ENCODE measurements at places on chromosomes 5 and 9.

GRCh38 chr9:125591888-125592287 lies 115.1 kb downstream of the MAPKAP1 start:
- DNase-seq, result no peak

DNA sequence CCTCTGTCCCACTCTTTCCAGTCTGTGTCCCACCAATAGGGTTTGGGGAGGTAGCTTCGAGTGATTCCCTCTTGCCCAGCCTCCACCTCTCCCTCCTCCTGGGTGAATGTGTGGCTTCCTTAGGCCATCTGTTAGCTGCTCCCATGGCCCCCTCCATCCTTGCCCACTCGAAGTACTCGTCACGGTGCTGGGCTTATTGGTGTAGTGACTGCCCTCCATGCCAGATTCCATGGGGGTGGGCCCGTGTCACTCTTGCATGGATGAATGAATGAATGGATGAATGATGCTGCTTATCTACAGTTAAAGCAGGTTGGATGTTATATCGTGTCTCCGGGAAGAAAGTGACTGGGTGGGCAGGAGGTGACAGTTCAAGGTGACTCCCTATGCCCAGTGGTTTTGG lies 19.1 kb downstream of the HMCN2 start:
- DNase-seq, result no peak

DNA sequence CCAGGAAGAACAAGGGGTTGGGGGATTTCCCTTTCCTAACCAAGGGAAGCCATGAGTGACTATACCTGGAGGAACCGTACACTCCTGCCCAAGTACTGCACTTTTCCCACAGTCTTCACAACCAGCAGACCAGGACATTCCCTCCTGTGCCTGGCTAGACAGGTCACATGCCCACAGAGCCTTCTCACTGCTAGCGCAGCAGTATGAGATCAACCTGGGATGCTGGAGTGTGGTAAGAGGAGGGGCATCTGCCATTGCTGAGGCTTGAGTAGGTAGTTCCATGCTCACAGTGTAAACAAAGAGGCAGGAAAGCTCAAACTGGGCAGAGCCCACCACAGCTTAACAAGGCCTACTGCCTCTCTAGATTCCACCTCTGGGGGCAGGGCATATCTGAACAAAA lies 35.9 kb downstream of the SAXO1 start:
- DNase-seq, result no peak

GRCh38 chr5:19314840-19315239 lies 673.2 kb downstream of the CDH18 start:
- no peak for DNase-seq

DNA sequence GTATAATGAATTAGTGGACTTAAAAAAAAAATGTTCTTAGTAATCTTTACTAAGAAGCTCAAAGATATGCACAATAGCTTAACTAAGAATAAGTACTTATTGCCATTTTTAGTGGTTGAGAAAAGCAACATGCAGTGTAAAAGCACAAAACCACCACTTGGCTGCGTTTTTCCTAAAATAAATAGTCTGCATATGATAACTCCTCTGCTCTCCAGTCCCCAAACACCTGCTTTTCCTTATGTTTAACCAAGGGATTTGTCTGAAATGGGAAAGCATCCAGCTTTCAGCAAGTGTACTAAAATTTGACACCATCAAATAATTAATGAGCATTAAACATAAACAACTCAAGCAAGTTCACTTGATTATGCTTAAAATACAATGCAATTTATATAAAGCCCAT lies 41.4 kb downstream of the PSIP1 start:
- DNase-seq, result no peak

DNA sequence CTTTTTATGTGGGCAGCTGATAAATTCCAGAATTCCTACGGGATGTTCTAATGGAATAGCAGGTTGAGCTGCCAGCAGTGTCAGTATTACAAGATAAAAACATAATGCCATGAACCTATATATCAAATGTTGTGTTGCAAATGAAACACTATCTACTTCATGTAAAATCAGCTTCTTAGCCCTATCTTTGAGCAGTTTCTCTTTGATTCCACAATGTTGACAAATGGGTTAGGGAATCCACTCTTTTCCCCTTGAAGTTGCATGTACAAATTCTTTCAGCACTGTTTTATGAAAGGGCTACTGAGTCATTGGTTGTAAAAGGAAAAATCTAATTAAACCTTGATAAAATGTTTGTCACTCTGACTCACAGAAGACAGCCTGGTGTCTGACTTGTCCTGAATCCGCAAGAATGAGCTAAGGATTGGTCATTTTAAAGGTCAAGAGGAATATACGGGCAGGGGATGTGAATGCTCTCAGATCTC lies 950.6 kb upstream of the NUDT12 start:
- no peak for DNase-seq

- DNase-seq, result no peak
Measured at GRCh38 chr9:122857815-122858214, 29.4 kb upstream of the PDCL start.

GRCh38 chr9:125752070-125752628 lies 5.0 kb downstream of the PBX3 start:
- no peak for DNase-seq

- DNase-seq, result no peak
Measured at GRCh38 chr5:116274251-116274650, 189.4 kb downstream of the COMMD10 start.

GRCh38 chr5:84382363-84383295 lies 2.1 kb downstream of the EDIL3 start:
- no peak for DNase-seq

- no peak for DNase-seq
Measured at GRCh38 chr5:96751203-96752169, 56.3 kb downstream of the ERAP1 start.

DNA sequence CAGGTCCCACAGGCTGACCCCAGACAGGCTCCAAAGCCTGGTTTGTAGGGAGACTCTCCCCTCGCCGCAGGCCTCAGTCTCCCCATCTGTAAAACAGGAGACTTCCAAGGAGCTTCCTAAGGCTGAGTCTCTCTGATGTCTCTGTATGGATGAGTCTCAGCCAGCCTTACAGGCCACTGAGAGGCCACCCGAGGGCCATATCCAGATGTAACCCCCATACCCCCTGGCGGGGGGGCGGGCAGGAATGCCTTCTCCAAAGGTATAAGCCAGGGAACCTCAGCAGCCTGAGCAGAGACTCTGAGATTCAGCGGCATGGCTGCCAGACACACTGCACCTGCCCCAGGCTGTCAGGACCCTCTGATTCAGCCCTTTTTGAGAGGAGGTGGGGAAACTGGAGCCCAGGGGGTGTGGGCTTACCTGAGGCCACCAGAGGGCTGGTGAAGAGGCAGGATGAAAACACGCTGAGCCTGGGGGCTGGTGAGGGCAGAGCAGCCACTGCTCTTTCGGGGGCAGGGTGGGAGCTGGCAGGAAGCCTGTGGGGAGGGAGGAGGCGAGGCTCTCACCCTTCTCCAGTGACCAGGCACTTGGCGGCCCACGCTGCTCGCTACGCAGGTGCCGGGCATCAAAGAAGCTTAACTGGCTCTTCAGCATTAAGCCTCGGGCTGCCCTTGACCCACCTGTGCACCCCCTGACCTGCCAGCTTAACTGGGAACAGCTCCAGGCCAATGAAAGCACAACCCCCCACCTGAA lies 5.5 kb upstream of the SUSD3 start:
- DNase-seq, result no peak

- DNase-seq, result no peak
Measured at GRCh38 chr5:90174236-90174635, 235.3 kb downstream of the CETN3 start.

GRCh38 chr5:124697501-124697900 lies 48.9 kb downstream of the ZNF608 start:
- no peak for DNase-seq

- no peak for DNase-seq
Measured at GRCh38 chr5:132776131-132776937, 705 bp downstream of the SEPTIN8 start.

- DNase-seq, result no peak
Measured at GRCh38 chr9:83996126-83996525, 15.5 kb downstream of the RMI1 start.

GRCh38 chr9:109120204-109120789 lies 550 bp upstream of the TMEM245 start:
- no peak for DNase-seq

- no peak for DNase-seq
Measured at GRCh38 chr9:76534026-76534425, 75.0 kb downstream of the GCNT1 start.

GRCh38 chr9:10946676-10947410 lies 334.0 kb upstream of the PTPRD start:
- DNase-seq, result no peak
